IPS DF 6.9 (cell line): ENCODE measurements at places on chromosomes 5 and 9.

GRCh38 chr9:99873943-99874584 lies 32.4 kb upstream of the STX17 start:
- DNase-seq, result no peak

DNA sequence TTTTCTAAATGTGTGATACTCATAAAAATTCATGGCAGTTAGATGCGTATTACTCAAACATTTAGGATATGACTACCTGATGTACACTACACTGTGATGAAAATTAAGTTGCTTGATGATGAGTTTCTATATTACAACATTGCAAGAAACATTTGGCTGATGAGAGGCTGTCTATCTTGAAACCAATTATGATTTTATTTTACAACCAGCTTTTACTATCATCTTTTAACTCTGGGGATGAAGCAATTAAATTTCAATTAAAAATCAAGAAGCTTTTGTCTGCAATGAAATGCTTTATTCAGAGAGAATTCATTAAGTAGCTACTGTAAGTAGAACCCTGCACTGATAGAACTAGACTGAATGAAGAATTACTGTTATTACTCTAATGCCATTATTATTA lies 500.4 kb downstream of the KCTD16 start:
- DNase-seq, result no peak

DNA sequence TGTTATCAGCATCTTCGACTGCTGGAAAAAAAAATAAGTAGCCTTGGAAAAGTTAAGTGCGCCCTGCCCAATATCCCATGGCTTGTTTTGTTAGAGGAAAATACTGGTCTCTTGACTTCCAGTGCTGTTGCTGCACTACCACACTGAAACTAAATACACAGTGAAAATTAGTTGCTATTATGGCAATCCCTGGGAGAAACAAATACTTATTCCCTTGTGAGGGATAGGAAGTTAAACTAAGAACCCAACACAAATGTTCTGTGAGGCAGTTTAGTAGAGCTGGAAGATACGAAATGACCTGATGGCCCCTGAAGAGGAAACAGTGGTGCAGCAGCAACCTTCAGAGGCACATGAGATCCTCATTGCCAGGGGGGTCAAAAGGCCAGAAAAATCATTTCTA lies 164.0 kb downstream of the ARL15 start:
- no peak for DNase-seq

DNA sequence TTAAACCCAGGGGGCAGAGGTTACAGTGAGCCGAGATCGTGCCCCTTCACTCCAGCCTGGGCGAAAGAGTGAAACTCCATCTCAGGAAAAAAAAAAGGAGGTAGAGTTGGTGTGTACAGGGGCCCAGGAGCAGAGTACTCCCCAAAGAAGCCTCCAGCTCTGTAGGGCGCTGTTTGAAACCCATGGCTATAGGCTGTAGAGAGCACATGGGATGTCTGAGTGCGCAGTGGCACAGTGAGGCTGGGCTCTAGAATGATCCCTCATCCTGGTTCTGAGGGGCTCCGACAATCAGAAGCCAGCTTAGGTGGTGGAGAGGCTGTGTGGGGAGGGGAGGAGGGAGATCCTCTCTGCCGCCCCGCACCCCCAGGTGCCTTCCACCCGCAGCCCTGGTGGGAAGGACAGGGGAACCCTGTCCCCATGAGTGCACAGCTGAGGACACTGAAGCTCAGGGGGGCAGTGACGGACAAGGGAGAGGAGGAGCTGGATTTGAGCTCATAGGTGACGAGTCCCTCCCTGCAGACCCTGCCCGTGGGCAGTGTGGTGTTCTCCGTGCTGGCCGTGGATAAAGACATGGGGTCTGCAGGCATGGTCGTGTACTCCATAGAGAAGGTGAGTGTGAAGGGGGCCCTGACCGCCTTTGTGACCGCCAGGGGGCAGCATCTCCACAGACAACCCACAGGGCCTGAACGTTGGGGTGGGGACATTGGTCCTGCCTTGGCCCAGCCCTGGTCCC lies 24.6 kb downstream of the CDHR2 start:
- DNase-seq, result no peak

GRCh38 chr5:137072361-137073115 lies 426.6 kb downstream of the SPOCK1 start:
- DNase-seq, result no peak

GRCh38 chr5:112381521-112381920 lies 37.6 kb downstream of the EPB41L4A start:
- no peak for DNase-seq

DNA sequence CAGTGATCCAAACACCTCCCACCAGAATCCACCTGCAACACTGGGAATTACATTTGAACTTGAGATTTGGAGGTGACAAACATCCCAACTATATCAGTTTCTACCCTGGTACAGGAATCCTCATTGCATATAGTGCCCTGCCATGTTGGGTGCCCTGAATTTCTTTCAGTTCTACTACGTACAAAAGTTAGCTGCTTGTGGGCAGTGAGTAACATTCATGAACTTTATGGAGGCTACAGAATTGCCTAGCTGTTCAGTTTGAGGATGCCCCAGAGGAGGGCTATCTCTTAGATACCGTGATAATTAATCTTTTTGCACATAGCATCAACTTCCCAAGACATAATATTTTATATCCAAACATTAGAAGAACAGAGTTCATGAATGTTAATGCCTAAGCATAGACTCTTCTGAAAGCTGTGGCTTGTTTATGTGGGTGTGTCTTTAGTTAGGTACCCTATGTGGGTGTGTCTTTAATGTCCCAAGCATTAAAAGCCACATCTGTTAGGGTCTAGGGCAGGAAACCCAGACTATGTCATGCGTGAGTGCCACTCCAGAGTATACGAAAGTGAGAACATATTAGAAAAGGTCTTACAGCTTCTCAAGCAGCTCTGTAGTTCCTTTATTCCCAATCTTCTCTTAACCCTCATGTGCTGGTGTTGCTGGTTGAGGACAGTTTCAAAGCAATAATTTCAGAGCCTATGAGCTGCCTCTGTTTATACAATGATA lies 47.0 kb upstream of the CHD1 start:
- no peak for DNase-seq

DNA sequence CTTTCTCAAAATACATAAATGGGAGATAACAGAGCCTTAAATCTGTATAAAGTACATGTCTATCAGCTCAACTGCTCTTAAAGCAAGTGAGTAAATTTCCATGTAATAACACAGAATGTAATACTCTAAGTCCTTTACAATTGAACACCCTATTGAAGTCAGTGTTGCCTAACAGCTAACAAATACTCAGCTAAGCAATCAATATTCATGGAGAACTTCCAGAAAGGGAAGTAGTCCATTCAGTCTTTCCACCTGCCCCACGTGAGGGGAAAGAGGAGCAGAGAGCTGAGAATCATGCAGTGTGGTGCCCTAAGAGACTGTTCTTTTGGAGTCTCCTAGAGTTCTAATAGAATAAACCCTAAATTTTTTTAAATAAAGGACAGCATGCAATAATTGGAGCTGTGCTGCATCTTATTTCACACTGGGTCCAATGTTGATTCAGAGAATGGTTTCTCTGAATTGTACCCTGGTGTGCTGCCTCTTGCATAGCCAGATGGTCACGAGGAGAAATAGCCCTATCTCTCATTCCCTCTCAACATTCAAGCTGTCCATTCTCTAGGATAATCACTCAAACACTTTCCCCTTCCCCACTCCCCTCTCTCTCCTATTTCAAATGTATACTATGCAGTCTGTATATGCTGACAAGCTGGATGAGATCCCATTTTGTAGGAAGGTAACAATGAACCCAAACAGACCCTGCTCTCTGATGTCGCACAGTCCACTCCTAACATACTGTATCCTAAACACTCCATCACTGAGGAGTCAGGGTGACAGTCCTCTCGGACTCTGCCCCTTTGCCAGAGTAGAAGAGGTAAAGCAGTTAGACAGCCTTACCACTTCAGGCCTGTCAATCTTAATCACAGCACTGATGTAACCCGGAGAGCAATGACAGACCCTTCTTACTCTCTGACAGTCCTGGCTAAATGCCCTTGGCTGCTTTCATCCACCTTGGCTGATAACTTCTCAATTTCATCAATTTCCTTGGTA lies 134.8 kb downstream of the EPB41L4A start:
- no peak for DNase-seq

DNA sequence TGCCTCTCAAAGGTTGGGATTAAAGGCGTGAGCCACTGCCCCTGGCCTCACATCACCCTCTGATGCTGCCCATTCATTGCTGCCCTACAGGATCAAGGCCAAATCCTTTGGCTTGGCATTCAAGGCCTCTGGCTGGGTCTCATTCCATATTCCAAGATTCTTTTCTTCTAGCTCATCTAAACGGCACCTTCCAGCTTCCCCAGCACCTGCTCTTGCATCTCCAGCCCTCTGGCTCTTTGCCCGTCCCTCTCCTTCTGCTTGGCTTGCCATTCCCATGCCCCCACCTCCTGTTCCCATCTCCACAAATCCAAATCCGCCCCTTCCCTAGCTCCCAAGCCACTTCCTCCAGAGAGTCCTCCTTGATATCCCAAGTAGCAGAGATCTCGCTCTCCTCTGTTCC lies 33.1 kb downstream of the CORO2A start:
- no peak for DNase-seq

DNA sequence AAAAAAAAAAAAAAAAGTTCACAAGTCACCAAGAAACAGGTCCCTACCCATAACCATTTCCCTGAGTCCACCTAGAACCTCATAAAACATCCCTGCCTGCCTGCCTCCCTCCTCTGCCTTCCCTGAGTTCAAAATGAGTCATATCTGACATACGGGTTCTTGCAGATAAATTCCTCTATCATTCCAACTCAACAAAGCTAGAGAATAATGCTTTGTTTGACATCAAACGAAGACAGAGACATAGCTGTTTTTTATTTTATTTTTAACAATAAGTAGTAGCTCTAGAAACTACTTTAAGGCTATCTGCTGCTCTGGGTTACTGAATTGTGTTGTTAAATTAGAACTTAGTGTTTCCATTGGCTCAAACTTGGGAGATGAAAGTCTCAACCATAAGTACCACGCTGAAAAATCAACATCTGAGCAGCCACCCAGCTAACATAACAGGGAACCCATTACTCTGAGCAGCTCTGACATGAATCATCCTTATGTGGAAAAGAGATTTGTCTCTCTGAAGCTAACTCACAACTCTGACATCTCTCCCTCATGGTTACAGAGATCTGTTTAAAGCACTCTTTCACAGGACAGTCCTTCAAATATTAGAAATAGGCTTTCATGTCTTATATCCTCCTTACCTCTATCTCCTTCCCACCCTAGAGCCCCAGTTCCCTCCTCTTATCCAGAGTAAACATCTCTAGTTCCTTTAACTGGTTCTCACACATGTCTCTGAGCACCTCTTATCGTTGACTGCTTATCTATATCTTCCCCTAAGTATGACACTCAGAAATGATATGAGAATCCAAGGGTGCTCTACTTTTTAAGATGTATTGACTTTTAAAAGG lies 12.1 kb downstream of the TMEM245 start:
- DNase-seq, result no peak

DNA sequence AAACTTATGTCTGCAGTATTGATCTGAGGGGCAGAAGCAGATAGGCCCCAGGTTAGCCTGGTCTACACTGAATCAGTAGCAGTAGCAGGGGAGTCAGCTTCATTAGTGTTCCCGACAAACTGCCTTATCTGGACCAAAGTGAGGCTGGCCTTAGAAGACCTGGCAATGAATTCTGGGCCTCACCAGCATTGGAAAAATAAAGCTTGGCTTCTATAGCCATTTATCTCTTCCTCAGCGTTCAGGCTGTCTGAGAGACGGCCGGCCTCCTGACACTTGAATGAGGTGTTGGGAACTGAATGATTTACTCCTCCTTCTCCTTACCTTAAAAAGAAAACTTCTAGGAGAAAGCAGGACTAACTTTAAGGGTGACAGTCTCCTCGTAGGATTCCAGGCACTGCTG lies 141.8 kb upstream of the RUSC2 start:
- DNase-seq, result no peak

DNA sequence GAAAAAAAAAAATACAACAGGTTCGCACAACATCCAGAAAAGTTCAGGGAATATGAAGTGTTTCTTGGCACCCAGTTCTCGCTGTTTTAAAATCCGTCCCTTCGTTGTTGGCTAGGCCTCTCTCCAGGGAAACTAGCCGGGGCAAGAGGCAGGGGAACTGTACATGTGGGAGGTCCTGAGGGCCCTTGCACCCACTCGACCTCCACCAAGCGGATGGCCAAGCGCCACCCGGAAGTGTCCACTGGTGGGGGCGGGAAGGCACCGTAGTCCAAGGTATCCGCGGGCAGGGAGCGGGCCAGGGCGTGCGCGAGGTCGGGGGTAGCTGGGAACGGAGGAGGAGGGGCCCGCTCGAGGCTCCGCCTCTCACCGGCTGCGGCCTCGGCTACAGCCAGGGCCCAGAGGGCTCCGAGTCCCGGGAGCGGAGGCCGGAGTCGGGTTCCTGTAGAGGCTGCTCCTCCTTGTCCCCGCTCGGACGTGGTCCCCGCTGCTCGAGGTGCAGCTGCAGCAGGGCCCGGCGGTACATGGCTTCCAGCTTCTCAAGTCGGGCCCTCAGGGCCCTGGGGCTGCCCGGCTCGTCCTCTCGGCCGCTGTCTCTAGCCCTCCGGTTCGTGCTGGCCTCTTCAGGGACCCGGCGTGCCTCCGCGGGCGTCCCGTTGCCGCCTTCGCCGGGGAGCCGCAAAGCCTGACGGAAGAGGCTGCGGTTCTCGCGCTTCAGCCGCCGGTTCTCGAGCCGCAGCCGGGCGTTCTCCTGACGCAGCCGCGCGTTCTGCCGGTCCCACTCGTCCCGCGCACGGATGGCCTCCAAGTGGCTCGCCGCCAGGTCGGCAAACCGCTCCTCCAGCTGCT lies 720 bp downstream of the TUSC1 start:
- peak; percentile 33 for DNase-seq

DNA sequence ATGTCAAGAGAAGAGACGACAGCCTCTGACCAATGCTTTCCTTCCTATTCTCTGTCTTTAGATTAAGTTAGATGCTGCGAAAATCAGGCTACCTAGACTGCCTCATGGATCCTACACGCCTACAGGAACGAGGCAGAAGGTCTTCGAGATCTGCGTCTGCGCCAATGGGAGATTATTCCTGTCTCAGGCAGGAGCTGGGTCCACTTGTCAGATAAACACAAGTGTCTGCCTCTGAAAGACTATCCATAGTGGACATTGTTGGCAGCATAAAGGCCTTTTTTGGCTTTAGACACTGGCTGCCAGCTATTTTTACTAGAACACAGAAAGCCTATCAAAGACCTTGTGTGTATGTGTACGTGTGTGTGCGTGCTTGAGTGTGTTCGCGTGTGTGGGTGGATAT lies 90.9 kb upstream of the PPP1R2B start:
- no peak for DNase-seq

- DNase-seq, result no peak
These were observed 138.7 kb downstream of the DRD1 start for GRCh38 chr5:175305251-175305650.

- no peak for DNase-seq
These were observed 36.4 kb upstream of the CXCL14 start for GRCh38 chr5:135615171-135615570.

- DNase-seq, result no peak
These were observed 8.7 kb downstream of the SHROOM1 start for GRCh38 chr5:132821791-132822190.

DNA sequence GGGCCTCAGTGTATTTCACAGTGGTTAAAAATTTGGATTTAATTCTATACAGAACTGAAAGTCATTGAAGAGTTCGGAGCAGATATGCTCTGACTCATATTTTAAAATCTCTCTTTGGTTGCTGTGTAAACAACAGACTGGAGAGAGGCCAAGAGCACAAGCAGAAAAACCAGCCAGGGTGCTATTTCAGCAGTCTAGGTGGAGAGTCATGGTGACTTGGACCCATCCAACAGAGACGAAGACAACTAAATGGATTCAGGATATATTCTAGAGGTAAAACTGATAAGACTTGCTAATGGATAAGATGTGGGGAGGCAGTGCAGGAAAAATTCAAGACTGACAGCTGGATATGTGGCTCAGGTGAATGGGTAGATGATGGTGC lies 168.9 kb downstream of the MAPKAP1 start:
- no peak for DNase-seq

- no peak for DNase-seq
These were observed 253 bp downstream of the SLC12A2 start for GRCh38 chr5:128083811-128084227.
